ENCODE measurements at places on chromosomes 2 and 18.

DNA sequence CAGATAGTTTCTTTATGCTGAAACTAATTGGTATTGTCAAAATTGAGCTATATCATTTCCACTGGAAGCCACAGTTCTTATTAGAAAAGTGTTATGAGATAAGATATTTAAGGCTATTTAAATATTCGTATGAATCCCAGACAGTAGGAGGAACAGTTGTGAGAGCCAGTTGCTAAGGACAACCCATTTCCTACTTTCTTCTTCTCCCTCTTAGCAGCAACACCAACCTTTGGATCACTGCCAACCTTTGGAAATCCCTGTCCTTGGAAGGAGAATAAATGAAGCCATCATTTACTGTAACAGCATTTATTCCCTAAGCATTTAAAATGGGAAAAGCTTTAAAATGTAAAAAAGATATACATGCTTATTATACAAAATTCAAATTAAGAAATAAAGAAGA lies 85.8 kb downstream of the PLCL1 start:
- H3K4me1 ChIP-seq: peaks cover 18% of the 10 kb centered on the region
- DNase-seq: no peak
- H3K36me3 ChIP-seq: no peaks in the 10 kb centered on the region
- no peaks in the 10 kb centered on the region for H3K27me3 ChIP-seq

DNA sequence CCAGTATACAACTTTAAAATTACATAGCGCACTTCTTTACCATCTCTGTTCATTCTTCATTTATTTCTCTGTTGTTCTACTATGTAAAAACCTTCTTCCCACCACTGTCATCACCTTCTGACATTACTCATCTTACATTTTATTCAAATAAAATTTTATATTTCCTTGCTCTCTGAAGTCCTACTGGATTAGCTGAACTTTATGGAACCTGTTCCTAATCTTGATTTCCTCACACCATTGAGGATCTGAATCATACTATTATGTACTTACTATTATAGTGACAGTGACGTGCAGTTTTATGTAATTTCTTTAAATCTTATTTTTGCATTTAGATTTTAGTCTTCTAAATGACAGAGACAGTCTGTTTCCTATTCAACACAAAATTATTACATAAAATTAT lies 98.3 kb downstream of the DYNAP start:
- no peaks in the 10 kb centered on the region for H3K36me3 ChIP-seq
- H3K4me1 ChIP-seq: peaks cover 16% of the 10 kb centered on the region
- DNase-seq: no peak
- H3K4me3 ChIP-seq: no peak overlapping the region
- no peak overlapping the region for H3K27ac ChIP-seq
- peaks cover 3% of the 10 kb centered on the region for H3K27me3 ChIP-seq

- no peaks in the 10 kb centered on the region for H3K27me3 ChIP-seq
- no peak overlapping the region for H3K27ac ChIP-seq
- no peaks in the 10 kb centered on the region for H3K36me3 ChIP-seq
- H3K4me1 ChIP-seq: no peaks in the 10 kb centered on the region
- no peak overlapping the region for H3K4me3 ChIP-seq
- DNase-seq: no peak
Measured at GRCh38 chr18:61995618-61996017, 102.8 kb upstream of the RNF152 start.

GRCh38 chr2:173854840-173855239 lies 110.3 kb downstream of the SP3 start:
- no peak for DNase-seq
- H3K27ac ChIP-seq: no peak overlapping the region
- no peaks in the 10 kb centered on the region for H3K36me3 ChIP-seq
- H3K4me3 ChIP-seq: no peak overlapping the region
- peaks cover 7% of the 10 kb centered on the region for H3K27me3 ChIP-seq

- H3K36me3 ChIP-seq: peaks cover 16% of the 10 kb centered on the region
- H3K4me1 ChIP-seq: peaks cover 45% of the 10 kb centered on the region
- H3K27ac ChIP-seq: peak overlapping the region; percentile 99
- peak; percentile 38 for DNase-seq
- no peaks in the 10 kb centered on the region for H3K27me3 ChIP-seq
Measured at GRCh38 chr18:51195451-51196117, 1.9 kb downstream of the MEX3C start.

GRCh38 chr2:9380702-9381628 lies 42.4 kb downstream of the ITGB1BP1 start:
- peaks cover 63% of the 10 kb centered on the region for H3K36me3 ChIP-seq
- H3K27ac ChIP-seq: peak overlapping the region; percentile 51
- no peaks in the 10 kb centered on the region for H3K27me3 ChIP-seq
- no peak overlapping the region for H3K4me3 ChIP-seq
- DNase-seq: no peak
